ENCODE measurements at places on chromosomes 5 and 9.
A peak's percentile ranks its signal among the peaks of the same experiment; 100 is the strongest.

GRCh38 chr5:103333376-103333775 lies 74.8 kb downstream of the MACIR start:
- no peaks in the 10 kb centered on the region for H3K27me3 ChIP-seq
- DNase-seq, result no peak
- H3K36me3 ChIP-seq, result no peaks in the 10 kb centered on the region

- H3K4me3 ChIP-seq, result no peak overlapping the region
- DNase-seq, result no peak
- peaks cover under 1% of the 10 kb centered on the region for H3K36me3 ChIP-seq
- H3K4me1 ChIP-seq, result peaks cover 5% of the 10 kb centered on the region
- no peaks in the 10 kb centered on the region for H3K27me3 ChIP-seq
Observed at GRCh38 chr5:1338506-1339070, 6.3 kb downstream of the CLPTM1L start.

DNA sequence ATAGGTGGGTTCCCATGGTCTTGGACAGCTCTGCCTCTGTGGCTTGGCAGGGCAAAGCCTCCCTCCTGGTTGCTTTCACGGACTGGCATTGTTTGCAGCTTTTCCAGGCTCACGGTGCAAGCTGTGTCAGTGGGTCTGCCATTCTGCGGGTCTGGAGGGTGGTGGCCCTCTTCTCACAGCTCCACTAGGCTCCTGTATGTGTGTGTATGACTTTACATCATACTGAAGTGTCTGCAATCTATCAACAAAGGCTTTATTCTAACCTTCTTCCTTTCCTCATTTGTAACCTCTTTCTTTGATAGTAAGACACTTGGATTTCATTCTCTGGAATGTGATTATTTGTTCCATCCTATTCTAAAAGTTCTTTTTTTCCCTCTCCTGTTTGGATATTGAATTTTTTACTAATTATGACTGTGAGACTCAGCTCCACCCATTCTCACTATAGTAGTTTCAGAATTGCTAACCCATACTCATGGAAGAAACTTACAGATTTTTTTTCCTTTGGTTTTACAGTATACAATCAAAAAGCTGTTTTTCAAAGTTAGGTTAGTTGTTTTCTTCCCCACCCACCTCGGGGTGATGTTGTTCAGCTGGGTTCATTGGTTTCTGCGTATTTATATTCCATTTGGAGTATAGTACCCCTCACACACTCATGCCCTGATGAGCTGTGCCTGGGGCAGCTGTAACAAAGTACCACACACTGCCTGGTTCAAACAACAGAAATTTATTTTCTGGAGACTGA lies 144.6 kb upstream of the OTULINL start:
- no peaks in the 10 kb centered on the region for H3K4me1 ChIP-seq
- H3K4me3 ChIP-seq, result no peak overlapping the region
- H3K36me3 ChIP-seq, result no peaks in the 10 kb centered on the region
- H3K27me3 ChIP-seq, result no peaks in the 10 kb centered on the region

- H3K4me1 ChIP-seq, result no peaks in the 10 kb centered on the region
- no peaks in the 10 kb centered on the region for H3K27me3 ChIP-seq
- H3K27ac ChIP-seq, result no peak overlapping the region
- DNase-seq, result no peak
- H3K36me3 ChIP-seq, result no peaks in the 10 kb centered on the region
Observed at GRCh38 chr9:17484906-17485305, 94.0 kb upstream of the SH3GL2 start.

- no peak for DNase-seq
- no peaks in the 10 kb centered on the region for H3K4me1 ChIP-seq
- no peaks in the 10 kb centered on the region for H3K36me3 ChIP-seq
- H3K27ac ChIP-seq, result no peak overlapping the region
Observed at GRCh38 chr5:56307714-56308333, 74.7 kb upstream of the ANKRD55 start.

GRCh38 chr5:136109453-136110135 lies 23.1 kb upstream of the SMAD5 start:
- H3K36me3 ChIP-seq, result no peaks in the 10 kb centered on the region
- no peaks in the 10 kb centered on the region for H3K27me3 ChIP-seq
- no peak overlapping the region for H3K27ac ChIP-seq
- no peak overlapping the region for H3K4me3 ChIP-seq

DNA sequence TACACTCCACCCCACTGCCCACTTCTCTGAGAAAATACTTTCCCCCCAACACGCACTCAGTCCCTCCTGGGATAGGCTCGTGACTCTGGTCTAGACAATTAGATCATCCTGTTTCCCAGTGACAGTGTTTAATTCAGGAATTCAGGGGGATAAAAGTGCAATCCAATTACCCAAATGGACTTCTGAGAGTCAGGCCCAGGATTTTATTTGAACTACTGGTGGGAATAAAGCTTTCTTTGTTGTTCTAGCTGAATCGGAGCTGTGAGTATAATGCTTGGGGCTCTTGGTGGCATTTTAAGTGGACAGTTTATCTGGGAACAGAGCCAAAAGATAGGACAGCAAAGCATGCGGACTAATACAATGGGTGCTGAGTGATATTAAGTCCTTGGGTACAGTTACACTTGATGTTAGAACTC lies 683.3 kb downstream of the MAT2B start:
- no peak for DNase-seq
- H3K27ac ChIP-seq, result no peak overlapping the region
- no peaks in the 10 kb centered on the region for H3K4me1 ChIP-seq

DNA sequence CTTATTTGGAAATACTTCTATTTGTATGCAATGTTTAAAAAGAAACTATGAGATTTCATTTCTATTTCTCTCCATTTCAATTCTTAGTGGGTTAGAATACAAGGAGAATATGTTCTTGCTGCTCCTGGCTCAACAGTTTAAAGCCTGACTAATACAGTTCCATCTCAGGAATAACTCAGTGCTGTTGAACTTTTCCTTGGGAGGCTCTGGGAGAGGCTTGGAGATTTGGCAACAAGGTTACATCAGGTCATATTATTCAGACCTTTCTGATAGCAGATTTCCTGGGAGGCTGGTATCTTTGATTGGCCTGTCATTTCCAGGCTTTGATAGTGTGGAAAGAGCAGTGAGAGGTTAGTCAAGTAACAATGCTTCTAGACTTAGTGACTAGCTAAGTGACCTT lies 481.7 kb upstream of the KLF4 start:
- no peaks in the 10 kb centered on the region for H3K36me3 ChIP-seq
- H3K4me1 ChIP-seq, result no peaks in the 10 kb centered on the region
- no peak overlapping the region for H3K27ac ChIP-seq
- no peak for DNase-seq

DNA sequence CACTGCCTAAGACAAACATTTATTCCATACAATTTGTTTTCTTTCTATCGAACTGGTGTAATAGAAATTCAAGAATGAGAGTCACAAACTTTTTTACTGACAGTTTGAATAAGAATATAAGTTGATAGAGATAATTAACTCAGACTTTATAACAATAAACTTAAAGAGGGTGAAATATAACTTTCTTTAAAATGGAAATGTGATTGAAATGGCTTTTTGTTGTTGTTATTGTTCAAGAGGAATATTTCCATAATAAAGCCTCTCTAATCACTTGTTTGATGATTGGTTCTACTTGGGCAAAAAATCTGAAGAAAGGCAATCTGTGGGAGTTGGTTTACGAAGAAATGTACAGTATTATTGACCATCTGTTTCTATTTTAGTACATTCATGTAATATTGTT lies 79.3 kb downstream of the ST8SIA4 start:
- H3K4me1 ChIP-seq, result peaks cover 10% of the 10 kb centered on the region
- no peaks in the 10 kb centered on the region for H3K36me3 ChIP-seq
- H3K4me3 ChIP-seq, result no peak overlapping the region

DNA sequence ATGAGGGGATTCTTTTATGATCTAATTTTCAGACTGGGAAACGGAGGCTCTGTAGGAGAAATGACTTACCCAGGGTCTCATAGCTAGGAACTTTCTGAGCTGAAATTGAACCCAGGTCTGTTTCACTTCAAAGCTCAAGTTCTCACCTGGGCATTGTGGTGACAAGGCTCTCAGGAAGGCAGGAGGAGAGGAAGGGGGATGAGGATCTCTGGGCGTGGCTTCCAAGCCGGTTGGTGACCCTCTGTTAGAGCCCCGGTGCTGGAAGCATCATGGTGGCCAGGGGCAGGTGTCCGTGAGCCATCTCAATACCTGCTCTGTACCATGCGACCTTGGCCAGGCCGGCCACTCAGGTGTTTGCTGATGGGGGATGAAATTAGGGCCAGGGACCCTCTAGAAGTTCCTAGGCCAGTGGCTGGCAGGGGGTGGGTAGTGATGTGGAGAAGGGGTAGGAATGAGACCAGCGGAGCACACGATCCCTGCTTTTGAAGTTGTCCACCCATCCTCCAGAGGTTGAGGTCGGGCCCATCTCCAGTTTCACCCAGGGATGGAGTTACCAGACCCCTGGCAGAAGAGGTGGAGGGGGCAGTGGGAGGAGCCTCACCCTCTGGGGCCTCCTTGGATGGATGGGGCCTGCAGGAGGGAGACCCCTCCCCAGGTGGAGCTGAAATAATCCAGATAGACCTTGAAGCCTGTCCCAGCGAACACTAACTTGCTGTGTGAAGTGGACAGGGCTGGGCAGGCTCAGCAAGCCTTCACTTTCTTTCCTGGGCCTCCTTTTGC lies 5.9 kb downstream of the CRB2 start:
- no peak overlapping the region for H3K27ac ChIP-seq
- H3K27me3 ChIP-seq, result no peaks in the 10 kb centered on the region
- H3K4me3 ChIP-seq, result no peak overlapping the region
- no peaks in the 10 kb centered on the region for H3K4me1 ChIP-seq

GRCh38 chr9:131085370-131086122 lies 10.8 kb upstream of the AIF1L start:
- H3K27ac ChIP-seq, result no peak overlapping the region
- H3K4me3 ChIP-seq, result no peak overlapping the region
- DNase-seq, result no peak
- no peaks in the 10 kb centered on the region for H3K27me3 ChIP-seq

GRCh38 chr5:127447827-127448226 lies 69.6 kb upstream of the PRRC1 start:
- H3K36me3 ChIP-seq, result no peaks in the 10 kb centered on the region
- no peak overlapping the region for H3K4me3 ChIP-seq
- H3K27ac ChIP-seq, result no peak overlapping the region
- no peaks in the 10 kb centered on the region for H3K27me3 ChIP-seq

- H3K4me3 ChIP-seq, result no peak overlapping the region
- peaks cover 5% of the 10 kb centered on the region for H3K36me3 ChIP-seq
- no peaks in the 10 kb centered on the region for H3K27me3 ChIP-seq
- H3K4me1 ChIP-seq, result no peaks in the 10 kb centered on the region
- no peak for DNase-seq
- no peak overlapping the region for H3K27ac ChIP-seq
Observed at GRCh38 chr5:109819878-109820277, 130.2 kb downstream of the MAN2A1 start.

- peak overlapping the region; percentile 87 for H3K4me3 ChIP-seq
- H3K36me3 ChIP-seq, result peaks cover 13% of the 10 kb centered on the region
Observed at GRCh38 chr5:32172923-32173266, 1.2 kb downstream of the GOLPH3 start.

DNA sequence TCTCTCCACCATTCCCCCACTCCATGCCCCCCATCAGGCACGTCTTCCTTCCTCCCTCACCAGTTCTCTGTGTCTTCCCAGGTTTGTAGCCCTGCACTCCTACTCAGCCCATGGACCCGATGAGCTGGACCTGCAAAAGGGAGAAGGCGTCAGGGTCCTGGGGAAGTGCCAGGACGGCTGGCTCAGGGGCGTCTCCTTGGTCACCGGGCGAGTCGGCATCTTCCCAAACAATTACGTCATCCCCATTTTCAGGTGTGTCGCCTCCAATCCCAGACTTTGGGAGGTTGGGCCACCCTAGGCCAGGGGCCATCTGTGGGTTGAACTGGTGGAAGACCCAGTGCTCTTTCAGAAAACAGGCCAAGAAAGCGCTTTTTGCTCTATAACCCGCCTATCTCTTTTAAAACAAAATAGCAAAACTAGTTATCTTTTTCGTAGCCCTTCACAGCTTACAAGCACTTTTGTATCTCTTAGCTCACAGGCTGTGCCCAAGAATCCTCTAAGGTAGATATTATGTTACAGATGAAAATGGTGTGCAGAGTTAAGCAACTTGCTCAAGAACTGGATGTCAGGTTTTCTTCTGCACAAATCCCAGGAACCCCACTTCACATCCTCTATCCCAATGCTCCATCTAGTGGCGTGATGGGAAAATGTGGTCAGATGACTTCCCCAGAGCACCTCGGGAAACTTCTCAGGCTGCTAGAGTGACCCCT lies 56.2 kb downstream of the PLAC8L1 start:
- no peak for DNase-seq
- no peaks in the 10 kb centered on the region for H3K4me1 ChIP-seq
- H3K27me3 ChIP-seq, result no peaks in the 10 kb centered on the region
- H3K4me3 ChIP-seq, result no peak overlapping the region

DNA sequence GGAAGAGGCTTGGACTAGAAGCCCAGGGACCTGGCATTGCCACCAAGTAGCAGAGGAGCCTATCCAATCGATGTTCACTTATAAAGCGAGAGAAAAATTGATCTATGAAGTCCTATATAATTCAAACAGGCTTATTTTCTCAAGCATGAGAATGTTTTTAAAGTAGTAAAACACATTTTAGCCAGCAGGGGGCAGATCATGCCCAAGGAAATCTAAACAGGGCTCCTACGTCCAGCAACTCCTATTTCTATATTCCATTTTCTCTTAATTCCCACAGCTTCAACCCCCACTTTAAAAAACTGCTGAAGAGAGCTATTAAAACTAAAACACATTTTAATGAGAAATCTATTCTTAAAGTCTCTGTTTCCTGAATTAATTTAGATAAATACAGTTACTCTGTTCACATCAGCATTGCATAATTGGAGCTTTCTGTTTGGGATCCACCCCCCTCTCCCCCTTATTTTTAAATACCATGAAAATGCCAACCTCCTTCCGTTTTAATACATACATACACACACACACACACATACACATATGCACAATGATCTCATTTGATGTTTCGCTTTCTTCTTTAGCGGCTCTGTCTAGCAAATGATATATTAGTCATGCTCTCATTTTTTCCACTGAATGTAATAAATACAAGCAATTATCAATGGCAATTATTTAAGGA lies 144.9 kb downstream of the MYO10 start:
- H3K27me3 ChIP-seq, result no peaks in the 10 kb centered on the region
- H3K36me3 ChIP-seq, result no peaks in the 10 kb centered on the region
- H3K4me3 ChIP-seq, result no peak overlapping the region
- no peaks in the 10 kb centered on the region for H3K4me1 ChIP-seq
- DNase-seq, result no peak
- H3K27ac ChIP-seq, result no peak overlapping the region

DNA sequence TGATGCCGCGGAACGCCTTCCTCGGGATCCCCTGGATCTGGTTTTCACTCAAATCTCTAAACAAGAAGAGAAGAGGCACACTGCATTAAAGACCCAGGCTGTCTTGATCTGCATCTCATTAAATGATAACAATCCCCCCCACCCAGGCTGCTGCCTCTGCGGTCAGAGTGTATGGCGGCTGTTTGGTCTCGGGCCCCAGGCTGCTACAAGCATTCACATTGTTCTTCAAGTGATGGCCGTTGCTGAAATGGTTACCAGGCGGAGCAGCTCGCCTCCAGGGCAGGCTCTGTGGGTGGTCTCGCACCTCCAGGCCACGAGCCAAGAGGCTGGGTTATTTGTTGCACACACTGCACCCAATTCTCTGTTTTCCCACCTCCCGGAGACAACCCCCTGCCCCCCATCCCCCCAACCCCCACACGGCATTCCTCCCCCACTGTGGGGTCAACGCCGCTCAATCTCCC lies 304.1 kb upstream of the PANK3 start:
- no peaks in the 10 kb centered on the region for H3K27me3 ChIP-seq
- H3K36me3 ChIP-seq, result no peaks in the 10 kb centered on the region
- H3K4me3 ChIP-seq, result no peak overlapping the region
- H3K27ac ChIP-seq, result no peak overlapping the region
- H3K4me1 ChIP-seq, result no peaks in the 10 kb centered on the region
